ENCODE measurements at places on chromosomes 7 and 10. TPM values are rescaled to one million over a fixed set of nuclear protein-coding genes. Genes with fewer than 3 reads are reported as not detected.

Gene PRR15
- not detected for total RNA-seq

- DNase-seq = no peak
These were observed 35.3 kb downstream of the CAPZA2 start for GRCh38 chr7:116897661-116898060.

GRCh38 chr7:66281678-66282590, 76.8 kb downstream of the TPST1 start:
- no peak for DNase-seq

Gene BEND7
- not detected for total RNA-seq

Gene RNF148
- not detected for total RNA-seq

DNA sequence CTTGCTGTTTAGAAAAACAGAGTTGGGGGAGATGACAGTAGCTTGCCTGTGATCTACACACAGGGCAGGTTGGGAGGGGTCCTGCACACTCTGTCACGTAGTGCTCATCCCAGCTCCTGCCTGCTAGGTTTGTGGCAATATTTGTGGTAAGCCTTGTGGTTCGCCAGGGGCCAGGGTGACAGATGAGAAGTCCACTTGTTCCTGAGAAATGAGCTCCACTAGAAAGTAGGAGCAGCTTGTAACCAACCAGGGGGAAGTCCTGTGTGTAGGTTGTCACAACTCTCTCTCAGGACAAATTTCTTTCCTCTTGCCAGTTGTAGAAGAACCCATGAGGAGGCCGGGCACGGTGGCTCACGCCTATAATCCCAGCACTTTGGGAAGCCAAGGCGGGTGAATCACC, 147.0 kb downstream of the TCF7L2 start:
- DNase-seq = no peak

Gene WDFY4
- 1.1 TPM for total RNA-seq
